ENCODE measurements at places on chromosomes 5 and 9. TPM values are rescaled to one million over a fixed set of nuclear protein-coding genes. Genes with fewer than 3 reads are reported as not detected.

NELFB gene
- total RNA-seq, result 45.8 TPM

RMRP gene
- 14,410 TPM for total RNA-seq

LCN9 gene
- total RNA-seq, result 4.8 TPM

CORO2A gene
- 11.1 TPM for total RNA-seq

GRXCR2 gene
- not detected for total RNA-seq

NPR2 gene
- 24.6 TPM for total RNA-seq

PTAR1 gene
- 76.8 TPM for total RNA-seq

RNF130 gene
- total RNA-seq, result 29.8 TPM
